ENCODE measurements at places on chromosomes 5 and 9.
A peak's percentile ranks its signal among the peaks of the same experiment; 100 is the strongest.

GRCh38 chr5:159833846-159834245 lies 82.4 kb upstream of the ADRA1B start:
- no peak for DNase-seq

DNA sequence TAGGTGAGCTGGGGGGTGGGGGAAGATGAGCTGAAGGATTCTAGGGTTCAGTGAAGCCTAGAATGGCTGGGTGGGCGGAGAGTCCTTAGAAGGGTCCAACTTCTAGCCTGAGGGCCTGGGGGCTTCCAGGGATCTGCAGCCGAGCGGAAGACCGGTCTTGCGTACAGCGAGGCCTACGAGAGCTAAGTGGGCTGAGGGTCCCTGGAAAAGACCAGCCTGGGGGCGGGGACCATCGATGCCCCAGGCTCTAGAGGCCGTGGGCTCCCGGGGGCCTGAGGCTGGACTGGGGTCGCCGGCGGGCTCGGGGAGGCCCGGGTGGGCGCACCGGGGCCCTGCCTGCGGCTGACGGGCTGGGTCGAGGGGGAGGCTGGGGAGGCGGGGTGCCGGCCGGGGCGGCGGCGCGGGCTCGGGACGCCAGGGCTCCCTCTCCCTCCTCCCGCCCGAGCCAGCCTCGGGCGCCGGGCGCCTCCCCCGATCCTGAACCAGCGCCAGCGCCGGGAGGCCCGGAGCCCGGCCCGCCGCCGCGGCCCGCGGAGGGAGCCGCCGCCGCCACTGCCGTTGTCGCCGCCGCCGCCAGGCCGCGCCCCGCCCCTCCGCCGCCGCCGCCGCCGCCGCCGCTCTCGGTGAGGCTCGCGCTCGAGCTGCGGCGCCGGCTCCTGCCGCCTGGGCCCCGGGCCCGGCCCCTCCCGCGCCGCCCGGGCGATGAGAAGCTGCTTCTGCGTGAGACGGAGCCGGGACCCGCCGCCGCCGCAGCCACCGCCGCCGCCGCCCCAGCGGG lies at the start of gene MVB12B:
TSS of gene MVB12B (plus strand) at position 602 of the 778 bp plus-strand sequence. CDS start at position 703, 101 bp downstream.
- no peak for DNase-seq

DNA sequence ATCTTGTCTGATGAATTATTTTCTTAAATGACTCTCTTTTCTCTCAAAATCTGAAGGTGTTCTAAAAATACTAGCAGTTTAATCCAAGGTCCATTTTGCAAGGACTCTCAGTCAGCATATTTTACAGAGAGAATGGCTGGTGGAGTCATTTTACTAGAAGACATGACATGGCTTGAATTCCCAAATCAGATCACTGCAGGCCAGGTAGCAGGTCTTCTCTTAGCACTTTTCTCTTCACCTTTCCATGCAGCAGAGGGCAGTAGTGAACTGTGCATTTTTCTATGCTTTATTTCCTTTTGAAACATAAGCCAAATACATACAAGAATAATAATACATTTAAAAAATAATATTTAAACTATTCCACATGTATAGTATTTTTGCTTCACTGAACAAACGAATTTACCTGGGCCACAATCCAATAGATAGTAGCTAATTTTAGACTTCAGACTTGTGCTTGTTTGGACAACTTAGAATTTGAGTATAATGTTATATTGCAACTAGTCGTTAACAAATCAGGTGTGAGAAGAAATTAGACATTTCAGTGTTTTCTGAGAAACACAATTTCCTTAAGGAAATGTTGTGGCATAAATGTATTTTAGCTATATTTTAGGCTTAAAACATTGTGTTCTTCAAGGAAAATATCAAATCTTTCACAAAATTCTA lies 289.4 kb upstream of the DAB2 start:
- peak; percentile 93 for DNase-seq

GRCh38 chr9:124661271-124661670 lies 109.8 kb downstream of the NR6A1 start:
- DNase-seq, result no peak

GRCh38 chr5:135718151-135718550 lies 116.3 kb upstream of the SLC25A48 start:
- no peak for DNase-seq

DNA sequence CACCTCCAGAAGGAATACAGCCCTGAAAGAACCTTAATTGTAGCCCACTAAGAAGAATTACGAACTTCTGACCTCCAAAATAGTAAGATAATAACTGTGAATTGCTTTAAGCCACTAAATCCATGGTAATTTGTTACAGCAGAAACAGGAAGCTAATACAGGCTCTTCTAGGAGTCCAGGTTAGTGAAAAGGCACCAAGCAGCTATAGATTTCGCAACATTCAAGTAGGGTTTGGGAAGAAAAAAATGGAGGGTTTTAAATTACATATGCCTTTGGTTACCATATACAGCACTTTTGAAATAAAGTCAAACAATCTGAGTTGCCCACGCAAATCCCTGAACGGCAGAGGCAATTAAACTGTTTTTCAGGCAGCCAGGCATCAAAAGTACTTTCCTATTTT lies 1.7 kb upstream of the ACTL7A start:
- no peak for DNase-seq

DNA sequence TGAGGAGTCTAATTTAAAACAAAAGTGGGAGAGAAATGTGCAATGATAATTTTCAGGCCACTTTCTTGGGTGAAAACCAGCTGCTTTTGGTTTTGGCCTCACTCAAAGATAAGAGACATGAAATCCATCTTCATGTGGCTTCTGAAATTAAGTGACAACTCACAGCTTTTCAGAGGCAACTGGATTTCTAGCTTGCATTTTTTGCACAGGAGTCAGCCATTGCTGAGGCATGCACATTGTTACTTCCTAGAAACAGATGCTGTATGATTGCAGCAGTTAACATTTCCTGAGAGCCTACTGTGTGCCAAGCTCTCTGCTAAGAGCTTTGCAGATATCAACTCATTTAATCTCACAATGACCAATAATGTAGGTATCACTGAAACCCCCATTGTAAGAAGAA lies 562.6 kb downstream of the NR2F1-AS1 start:
- DNase-seq, result no peak

GRCh38 chr9:129027685-129028191 lies 393 bp downstream of the SH3GLB2 start:
- DNase-seq, result peak; percentile 35

GRCh38 chr9:128362774-128363173 lies 8.4 kb upstream of the URM1 start:
- no peak for DNase-seq

DNA sequence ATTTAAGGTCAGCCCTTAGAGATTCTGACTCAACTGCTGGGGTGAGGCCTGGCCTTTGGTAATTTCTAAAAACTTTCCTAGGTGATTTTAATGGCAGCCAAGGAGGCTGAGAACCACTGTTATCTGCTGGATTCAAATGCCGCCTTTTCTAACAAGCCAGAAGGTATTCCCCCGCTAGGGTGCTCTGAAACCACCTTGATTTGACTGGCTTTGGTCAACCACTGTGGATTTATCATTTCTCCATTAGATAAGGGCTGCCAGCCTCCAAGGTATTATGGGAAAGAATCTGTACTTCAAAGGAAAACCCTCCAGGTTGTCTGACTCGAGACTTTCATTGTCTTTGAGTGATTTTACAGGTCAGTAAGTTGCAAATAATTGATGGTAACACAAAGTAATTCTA lies 4.3 kb downstream of the ANXA6 start:
- no peak for DNase-seq

- no peak for DNase-seq
Measured at GRCh38 chr9:122106576-122106975, 13.5 kb upstream of the TTLL11 start.

DNA sequence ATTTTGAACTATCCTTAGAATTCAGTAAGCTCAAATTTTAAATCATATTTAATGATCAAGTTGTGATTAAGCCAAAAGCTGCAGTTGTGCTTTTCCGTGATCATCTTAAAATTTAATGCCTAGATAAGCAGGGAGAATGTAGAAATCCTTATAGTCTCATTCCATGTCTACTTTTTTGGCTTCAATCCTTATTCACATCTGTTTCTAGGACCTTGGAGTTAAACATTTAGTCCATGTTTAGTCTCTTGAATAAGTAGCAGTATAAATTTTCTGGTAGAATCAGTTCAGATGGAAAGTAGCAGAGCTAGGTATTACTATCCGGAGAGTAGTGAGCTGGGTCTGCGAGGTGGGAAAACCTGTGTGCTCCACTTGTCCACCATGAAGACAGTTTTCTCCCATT lies 59.3 kb upstream of the RIOK2 start:
- no peak for DNase-seq

DNA sequence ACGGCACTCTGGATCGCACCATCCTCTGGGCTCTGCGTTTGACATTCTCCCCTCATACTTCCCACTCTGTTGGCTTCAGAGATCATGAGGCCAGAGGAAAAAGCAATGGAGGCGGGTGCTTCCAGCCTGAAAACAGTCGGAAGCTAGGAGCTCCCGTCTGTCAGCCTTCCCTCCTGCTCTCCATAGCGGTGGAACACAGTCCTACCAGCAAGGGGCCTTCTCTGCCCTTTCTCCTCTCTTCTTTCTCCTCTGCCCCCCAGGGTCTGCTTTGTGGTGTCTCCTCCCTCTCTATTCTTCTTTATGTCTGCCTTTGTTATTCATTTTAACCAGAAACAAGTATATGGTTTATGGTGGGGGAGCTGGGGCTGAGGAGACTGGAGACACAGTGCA lies 152.5 kb upstream of the NFIB start:
- no peak for DNase-seq

DNA sequence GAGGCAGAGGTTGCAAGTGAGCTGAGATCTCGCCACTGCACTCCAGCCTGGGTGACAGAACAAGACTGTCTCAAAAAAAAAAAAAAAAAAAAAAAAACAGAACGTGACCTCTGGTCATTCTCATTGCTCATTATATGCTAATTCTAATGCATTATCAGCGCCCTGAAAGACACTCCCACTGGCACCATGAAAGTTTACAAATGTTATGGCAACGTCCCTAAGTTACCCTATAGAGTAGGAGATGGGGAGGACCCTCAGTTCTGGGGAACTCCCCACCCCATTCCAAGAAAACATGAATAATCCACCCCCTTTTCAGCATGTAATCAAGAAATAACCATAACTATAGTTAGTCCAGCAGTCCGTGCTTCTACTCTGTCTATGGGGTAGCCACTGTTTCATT lies 48.9 kb upstream of the DENND4C start:
- no peak for DNase-seq
